ENCODE measurements at places on chromosomes 6 and 20.

DNA sequence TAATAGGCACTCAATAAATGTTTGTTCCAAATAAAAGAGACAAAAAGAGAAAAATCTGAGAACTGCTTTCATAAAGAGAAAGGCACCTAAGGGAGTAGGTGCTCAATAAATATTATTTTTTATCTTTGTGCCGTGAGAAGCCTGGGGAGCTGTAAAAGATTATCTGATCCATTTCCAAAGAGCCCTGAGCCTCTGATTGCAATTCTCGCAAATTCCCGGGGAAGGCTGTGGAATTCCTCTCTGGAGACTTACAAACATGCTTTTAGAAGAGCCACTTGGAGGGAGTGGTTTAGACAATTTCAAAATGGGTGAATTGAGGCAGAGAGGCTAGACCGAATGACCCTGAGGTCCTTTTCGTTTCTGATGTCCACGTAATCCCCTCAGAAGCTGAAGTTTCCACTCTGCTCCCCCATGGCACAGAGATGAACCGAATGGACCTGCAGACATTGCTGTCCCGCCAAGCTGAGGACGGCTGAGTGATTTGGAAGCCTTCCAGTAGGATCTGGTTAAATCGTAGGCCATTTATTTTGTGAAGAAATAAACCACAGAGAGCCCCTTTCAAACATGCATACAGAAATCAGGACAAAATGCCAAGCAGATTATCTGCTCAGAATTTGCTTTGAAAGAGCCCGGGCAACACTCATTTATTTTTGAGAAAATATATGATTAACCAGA lies 77.8 kb downstream of the PKHD1 start:
- DNase-seq: no peak

GRCh38 chr6:44829836-44830235 lies 442.3 kb downstream of the CDC5L start:
- DNase-seq: peak; percentile 7

DNA sequence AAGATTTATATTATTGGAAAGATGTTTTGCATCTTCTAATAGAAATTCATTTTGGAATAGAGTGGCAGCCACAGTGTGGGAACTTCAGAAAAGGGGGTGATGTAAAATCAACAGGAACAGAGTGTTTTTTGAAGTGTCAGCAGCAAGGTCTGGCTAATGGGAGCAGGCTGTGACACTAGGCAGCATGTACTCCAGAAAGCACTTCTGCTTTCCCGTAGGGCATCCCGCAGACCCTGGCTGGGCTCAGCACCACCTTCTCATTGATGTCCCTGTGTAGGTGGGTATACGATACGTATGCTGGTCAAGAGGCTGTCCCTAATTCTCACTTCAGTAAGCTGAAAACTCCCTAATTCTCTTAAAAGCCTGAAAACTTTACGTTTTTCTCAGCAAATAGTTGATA lies 74.7 kb downstream of the EYA4 start:
- DNase-seq: peak; percentile 55

DNA sequence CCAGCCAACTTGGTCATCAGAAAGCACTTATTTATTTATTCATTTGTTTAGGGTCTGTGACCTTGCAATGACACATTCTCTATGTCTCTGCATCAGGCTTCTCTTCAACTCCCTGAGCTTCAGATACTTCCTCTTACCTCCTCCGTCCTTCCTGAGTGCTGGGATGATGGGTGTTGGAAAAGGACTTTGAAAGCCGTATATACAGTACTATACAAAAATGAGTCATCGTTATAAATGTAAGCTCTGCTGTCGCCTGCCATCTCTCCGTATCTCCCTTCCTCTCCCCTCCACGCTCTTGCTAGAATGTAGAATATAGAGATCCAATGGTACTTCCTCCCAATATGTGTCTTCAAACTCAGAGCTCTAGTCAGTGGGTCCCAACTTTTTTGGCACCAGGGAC lies 91.9 kb upstream of the SALL4 start:
- DNase-seq: no peak

- DNase-seq: no peak
Observed at GRCh38 chr6:38722727-38723334, 7.7 kb downstream of the DNAH8 start.

DNA sequence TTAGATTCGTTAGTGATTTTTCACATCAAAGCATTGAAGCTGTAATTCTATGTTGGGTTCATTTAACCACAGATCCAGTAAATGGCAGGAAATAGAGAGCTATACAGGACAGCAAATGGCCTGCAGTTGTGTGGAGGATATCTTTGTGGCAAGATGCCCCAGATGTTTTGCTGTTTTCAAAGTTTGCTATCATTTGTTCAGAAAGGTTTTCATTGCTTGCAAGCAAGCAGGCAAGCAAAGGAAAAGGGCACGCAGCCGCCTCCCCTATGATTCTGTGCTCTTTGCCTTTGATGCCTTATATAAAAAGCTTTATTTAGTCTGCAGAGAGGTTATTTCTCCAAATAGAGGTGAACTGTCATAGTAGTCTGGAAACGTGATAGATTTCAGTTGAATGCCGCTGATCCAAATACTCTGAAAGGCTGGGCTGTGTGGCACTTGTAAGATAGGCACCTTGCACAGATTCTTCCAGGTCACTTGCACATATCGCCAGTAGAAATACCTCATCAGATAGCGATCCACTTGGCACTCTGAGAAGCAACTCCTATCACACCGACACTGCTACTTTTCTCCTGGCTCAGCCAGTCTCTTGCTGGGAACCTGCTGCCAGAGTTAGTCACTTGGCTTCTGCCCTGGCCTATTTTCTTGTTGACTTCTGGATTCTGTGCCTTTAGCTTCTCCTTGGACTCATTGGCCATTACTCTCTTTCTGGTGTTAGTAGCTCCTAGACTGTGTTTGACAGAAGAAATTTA lies 66.4 kb downstream of the UTRN start:
- no peak for DNase-seq

DNA sequence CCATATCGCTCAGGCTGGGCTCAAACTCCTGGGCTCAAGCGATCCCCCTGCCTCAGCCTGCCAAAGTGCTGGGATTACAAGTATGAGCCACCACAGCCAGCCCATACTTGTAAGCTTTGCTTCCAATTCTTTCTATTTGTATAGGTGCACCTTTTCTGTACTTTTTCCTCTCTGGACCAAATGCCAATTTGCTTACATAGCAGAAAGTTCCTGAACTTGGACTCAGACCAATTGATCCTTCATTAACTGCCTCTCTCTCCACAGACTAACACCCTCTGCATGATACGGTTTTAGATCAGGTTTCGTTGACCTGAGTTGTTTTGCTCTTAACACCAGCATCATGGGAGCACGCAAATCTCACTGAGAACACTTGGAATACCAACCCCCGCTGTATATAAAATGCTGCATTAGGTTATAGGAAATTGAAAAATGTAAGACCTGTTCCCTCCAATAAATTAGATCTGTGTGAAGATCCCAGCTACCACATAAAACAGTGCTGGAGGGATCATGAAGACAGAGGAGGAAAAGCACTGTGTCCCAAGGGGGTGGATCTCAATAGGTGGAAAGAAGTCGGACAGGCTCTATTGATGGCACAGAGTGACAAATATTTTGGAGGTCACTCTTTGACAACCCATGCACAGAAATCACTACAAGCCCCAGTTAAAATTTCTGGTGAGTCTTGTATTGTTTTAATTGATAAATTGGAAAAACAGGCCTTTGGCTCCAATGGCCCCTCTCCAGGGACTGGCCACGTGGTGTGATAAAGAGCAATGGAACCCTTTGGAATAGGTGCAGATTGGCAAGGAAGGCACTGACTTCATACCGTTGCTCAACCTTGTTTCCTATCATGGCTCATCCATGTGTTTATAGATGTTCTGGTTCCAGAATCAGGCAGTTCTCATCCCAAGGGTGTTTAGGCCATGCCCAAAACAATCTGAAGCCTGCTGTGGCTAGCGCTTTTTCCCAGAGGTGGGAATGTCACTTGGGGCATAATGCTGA lies 51.2 kb downstream of the ISM1 start:
- DNase-seq: no peak

- DNase-seq: no peak
Observed at GRCh38 chr6:125728739-125729138, 20.7 kb upstream of the HEY2 start.

DNA sequence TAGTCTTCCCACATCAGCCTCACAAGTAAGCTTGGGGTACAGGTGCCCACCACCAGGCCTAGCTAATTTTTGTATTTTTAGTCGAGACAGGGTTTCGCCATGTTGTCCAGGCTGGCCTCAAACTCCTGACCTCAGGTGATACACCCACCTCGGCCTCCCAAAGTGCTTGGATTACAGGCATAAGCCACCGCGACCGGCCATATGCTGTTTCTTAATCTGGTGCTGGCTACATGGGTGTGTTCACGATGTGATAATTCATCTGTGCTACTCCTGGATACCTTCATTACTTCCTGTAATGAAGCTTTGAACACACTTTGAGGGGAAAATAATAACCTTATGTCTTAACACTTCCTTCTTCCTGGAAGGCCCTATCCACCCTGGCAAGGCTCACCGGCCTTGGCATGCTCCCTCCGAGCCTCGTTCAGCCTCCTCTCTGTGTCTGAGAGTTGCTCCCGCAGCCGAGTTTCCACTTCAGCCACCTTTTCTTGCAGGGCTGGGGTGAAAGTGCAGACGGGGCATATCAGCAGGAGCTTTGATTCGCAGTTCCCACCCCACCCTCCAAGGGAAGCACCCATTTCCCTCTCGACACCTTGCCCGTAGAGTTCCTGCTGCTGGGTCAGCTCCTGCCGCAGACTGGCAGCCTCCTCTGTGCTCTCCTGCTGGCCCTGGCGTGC lies 5.6 kb upstream of the PSORS1C2 start:
- no peak for DNase-seq

DNA sequence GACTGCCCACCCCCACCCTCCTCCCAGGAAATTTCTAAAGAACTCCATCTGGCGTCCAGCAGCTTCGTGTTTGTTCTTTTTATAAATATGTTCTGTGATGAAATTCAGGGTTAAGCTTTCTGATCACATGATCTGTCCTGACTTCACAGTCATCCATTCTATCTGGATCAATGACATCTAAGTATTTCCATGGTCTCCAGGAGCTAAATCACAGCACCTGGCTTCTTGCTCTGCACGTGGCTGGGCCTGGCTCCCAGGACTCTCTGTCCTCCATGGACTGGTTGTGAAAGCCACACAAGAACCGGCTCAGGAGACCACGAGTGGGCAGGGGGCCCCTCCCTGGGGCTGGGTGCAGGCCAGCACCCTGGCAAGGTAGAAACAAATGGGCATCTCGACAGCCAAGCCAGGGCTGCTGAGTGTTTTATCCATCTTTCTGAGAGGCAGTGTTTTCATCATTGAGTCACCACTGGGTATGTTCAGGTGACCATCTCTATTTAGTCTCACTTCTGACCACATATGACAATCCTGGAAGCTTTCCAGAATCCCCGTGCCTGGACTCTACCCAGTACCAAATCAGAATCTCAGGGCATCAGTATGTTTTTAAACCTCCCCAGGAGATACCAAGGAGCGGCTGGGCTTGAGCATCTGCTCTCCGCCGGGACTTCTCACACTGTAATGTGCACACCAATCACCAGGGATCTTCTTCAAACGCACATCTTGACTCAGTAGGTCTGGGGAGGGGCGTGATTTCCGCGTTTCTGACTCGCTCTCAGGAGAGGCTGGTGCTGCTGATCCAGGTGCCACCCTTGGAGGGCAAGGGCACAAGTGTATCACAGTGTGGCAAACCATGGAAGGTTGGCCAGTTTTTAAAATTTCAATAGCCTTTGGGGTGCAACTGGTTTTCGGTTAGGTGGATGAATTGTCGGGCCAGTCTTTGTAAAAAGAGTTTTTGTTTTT lies 31.6 kb upstream of the PXDC1 start:
- DNase-seq: no peak

Data from NAMALWA (cell line).